EH (cell line): ENCODE measurements at places on chromosomes 2 and 18.
A peak's percentile ranks its signal among the peaks of the same experiment; 100 is the strongest.

GRCh38 chr2:54673501-54673998, 49.9 kb upstream of the EML6 start:
- no peak for DNase-seq

- DNase-seq, result no peak
These were observed 790.6 kb downstream of the NRXN1 start for GRCh38 chr2:50241282-50241681.

DNA sequence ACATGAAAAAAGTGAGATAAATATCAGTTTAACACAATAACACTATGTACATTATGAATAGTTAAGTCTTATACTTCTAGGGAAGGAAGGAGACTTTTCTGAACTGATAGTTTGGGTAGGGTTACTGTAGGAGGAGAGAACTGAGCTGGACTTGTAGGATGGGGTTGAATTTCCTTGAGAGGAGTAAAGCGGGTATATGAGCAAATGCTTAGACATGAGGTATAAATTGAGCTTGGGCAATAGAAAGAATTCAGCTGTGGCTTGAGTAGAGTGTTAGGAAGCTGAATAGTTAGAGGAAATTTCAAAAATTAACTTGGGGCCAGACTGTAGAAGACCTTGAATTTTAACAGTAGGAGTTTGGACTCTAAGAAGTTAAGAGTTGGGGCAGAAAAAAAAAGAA, 45.1 kb downstream of the LCLAT1 start:
- DNase-seq, result peak; percentile 45

- DNase-seq, result no peak
These were observed 100.2 kb downstream of the LRRTM4 start for GRCh38 chr2:77421971-77422370.

DNA sequence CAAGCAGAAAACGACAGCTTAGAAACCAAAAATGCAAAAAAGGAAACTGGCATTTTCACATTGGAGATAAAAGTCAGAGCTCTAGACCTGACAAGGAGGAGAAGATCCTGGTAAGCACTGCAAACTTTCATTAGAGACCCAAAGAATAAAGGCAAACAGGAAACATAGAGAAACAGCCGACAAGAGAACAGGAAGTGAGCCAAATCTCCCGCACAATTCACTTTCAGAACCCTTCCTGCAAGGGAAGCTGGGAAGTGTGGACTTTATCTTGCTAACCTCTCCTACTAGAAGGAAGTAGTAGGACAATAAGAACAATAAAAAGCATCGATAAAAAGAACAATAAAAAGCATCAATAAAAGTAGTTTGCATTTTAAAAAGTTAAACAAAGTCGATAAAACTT, 417.8 kb upstream of the SPHKAP start:
- no peak for DNase-seq

GRCh38 chr18:49721981-49722380, 91.4 kb downstream of the ACAA2 start:
- DNase-seq, result no peak

- no peak for DNase-seq
These were observed 251.9 kb downstream of the EIPR1 start for GRCh38 chr2:3125761-3126130.

GRCh38 chr18:26473672-26474071, 74.7 kb downstream of the KCTD1 start:
- no peak for DNase-seq

- DNase-seq, result no peak
These were observed 21.6 kb downstream of the PMAIP1 start for GRCh38 chr18:59921384-59921891.

DNA sequence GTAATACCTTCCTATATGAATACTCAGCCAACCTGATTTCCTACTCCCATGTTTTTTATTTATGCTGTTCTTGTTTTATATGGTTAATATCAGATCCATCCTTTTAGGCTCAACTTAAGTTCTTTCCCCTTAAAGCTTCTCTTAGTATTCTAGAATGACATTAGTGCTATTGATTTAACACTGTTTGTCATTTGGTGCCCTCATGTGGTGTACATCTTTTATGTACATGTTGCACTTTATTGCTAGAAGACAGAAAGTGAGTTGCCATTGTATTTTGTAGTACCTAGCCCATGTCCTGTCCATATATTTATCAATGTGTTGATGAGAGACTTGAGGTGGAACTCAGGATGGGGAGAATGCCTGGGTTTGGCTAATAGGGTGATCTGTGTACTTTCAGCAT, 2.5 kb downstream of the HTRA2 start:
- DNase-seq, result peak; percentile 66

DNA sequence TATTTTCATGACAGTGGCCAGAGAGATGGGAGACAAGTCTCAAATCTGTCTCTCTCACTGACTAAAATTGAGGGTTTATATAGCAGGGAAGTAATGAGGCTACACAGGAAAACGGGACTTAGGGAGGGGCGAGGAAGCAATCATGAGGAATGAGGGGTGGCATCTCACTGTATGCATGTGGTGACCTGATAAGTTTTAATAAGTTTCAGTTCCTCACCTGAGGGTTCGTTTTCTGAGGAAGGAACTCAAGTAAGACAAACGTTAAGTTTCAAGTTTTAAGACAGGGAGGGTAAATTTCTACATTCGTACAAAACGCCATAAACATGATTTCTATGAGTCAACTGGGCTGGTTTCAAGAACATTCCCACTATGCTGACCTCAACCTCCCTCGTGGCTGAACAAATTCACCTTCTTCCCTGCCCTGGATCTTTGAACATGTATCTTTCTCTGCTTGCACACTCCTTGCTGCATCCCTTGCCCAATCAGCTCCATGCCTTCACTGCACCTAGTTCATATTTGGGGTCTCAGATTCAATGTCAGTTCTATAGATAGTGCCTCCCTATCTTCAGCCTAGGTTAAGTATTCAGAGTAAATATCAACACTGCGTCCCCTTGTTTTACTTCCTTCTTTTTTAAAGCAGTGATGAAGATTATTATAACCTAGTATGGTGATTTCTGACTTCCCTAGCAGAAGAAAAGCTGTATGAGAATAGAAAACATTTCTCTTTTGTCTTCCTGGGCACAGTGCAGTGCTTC, 53.3 kb upstream of the CNTNAP5 start:
- no peak for DNase-seq

DNA sequence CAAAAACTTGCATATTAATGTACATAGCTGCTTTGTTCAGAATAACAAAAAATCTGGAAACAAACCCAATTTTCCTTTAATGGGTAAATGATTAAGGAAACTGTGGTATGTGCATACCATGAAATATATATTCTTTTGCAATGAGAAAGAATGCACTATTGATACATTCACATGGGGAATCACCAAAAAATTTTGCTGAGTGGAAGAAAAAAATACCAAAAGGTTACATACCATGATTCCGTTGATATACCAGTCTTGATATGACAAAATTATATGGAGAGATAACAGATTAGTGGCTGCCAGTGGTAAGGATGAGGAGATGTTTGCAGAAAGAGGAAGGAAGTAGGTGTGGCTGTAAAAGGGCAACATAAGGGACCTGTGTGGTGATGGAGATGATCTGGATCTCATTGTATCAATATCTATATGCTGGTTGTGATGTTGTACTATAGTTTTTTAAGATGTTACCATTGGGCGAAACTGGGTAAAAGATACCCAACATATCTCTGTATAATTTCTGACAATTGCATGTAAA, 54.6 kb upstream of the BCL2L11 start:
- DNase-seq, result no peak

GRCh38 chr2:231037731-231038482, 584 bp downstream of the C2orf72 start:
- DNase-seq, result no peak

DNA sequence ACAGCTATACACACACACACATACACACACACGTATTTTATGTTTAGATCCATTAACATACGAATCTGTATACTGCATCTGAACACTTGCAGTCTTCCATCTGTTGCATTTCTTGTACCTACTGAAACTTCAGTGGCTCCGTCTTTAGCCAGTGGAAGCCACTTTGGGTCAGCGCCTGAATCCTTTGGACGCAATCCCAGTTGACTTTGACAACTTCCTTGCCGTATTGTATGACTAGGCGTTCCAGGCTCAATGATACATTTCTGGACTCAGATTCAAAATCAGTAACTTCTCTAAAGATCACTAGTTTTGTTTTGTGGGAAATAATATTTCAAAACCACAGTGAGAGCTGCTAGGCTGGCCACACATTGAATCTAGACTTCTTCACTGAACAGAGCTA, 101.5 kb upstream of the GPC1 start:
- DNase-seq, result no peak

DNA sequence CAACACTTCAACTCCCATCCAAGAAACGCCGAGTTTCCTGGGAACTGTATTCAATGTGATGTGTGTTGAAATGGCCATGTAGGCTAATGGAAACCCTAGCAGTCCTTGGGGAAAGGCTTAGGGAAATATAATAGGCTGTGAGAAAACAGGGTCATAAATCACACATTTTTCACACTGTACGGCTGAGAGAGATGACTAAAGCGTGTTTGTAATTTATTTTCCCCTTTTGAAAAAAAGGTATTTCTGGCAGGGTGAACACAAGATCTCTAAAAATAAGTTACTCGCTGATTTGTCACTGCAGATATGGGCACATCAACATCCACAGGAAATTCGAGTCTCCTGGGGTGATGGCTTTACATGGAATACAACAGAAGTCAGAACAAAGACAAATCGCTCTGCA, 109.6 kb upstream of the ST6GAL2 start:
- peak; percentile 47 for DNase-seq

- DNase-seq, result no peak
These were observed 112.9 kb downstream of the THADA start for GRCh38 chr2:43482961-43483360.

DNA sequence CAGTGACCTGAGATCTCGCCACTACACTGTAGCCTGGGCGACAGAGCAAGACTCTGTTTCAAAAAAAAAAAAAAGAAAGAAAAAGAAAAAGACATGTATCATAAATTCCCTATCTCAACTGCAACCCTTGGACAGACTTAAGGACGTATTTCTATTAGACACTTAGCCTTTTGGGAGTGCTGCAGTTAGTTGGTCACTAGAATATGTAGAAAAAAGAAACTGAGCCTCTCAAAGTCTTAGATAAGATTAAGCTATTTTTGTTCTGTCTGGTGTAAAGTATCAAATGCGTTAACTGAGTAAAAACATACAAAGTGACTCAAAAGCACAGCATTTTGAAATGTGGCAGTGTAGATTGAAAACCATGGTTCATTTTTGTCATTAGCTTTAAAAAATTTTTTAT, 7.3 kb downstream of the NBEAL1 start:
- no peak for DNase-seq

GRCh38 chr2:121146630-121147029, 138.4 kb downstream of the TFCP2L1 start:
- no peak for DNase-seq

DNA sequence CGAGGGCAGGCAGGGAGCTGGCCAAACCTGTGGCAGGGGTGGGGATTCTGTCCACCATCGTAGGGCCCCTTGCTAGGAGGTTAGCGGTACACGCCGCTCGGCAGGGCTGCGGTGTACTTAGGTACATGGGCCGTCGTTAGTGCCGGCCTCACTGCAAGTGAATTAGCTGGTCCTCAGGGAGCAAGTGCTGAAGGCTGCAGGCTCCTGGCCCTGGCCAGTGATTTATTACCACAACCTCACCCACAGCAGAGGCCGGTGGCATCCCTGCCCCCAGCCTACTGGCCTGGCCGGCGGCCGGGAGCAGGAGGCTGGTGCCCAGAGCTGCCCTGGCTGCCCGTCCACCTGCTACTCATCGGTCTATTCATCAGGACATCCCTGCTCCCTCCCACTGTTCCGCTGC, 19.6 kb upstream of the PTMA start:
- DNase-seq, result no peak

DNA sequence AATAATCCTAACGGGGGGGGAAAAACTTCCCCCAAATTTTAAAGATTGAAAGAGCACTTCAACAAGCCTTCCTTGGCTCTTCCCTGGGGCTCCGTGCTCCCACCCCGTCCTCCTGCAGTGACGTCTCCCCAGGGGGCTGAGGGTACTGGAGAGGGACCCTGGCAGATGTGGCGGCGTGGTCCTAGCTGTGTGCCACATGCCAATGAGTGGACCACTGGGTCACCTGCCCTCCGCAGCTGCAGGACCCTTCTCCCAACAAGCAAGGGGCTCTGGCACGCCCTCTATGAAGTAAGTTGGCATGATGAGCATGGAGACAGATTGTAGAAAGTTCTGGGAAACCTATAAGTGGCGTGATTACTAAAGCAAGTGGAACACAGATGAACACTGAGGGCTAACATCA, 46.7 kb downstream of the PXDN start:
- no peak for DNase-seq

- no peak for DNase-seq
These were observed 35.6 kb downstream of the FBXO48 start for GRCh38 chr2:68431316-68431972.

DNA sequence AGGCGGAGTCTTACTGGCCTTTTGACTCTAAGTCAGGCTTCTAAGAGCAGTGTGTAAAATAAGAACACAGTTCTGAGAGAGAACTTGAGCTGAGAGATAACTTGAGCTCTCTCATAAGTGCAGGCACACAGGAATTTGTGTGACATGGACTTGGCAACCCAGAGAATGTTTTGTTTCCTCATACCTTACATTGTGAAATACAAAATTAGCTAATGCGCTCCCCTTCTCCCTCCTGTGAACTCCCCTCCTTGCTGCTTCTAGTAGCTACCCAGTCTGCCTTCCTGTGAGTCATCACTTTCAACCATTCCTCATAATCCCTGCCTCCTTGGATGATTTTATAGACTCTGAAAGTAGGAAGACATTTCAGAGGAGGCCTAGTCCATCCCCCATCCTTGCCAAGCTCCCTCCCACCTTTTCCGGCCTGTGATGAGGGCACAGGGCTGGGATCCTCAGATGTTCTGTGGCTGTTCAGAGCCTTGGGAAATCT, 22.6 kb downstream of the FER1L5 start:
- peak; percentile 100 for DNase-seq

- no peak for DNase-seq
These were observed 41.6 kb downstream of the GPR155 start for GRCh38 chr2:174445248-174445647.

DNA sequence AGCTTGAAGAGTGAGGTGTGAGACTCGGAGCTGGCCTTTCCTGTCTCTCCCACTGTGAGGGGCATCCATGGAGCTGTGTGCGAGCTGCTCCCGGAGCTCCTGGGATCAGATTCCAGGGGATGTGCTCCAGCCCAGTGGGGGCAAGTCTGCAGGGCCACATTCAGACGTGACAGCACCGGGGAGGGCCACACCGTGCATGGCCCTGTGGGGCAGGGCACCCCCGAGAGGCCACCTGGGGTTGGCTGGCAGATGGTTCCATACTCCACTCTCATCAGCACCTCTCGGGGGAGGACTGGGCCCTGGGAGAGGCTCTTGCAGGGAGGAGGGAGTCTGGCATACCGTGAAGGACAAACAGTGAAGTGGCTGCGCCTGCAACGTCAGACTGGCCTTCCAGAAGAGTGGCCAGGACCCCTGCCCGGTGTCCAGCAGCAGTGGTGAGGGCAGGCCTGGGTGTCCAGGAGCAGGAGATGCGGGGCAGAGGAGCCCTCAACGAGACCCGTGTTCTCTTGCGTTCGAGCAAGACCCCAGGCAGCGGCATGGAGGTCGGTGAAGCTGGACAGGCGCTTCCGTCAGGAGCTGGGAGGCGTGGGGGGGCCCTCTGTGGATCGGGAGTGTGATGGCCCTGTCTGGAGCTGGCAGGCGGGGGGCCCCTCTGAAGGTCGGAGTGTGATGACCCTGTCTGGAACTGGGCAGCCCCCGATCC, 84.3 kb downstream of the ASB1 start:
- DNase-seq, result no peak

- DNase-seq, result peak; percentile 67
These were observed 123.5 kb downstream of the ATAD2B start for GRCh38 chr2:23803264-23803964.
